ENCODE measurements at places on chromosomes 5 and 9.

DNA sequence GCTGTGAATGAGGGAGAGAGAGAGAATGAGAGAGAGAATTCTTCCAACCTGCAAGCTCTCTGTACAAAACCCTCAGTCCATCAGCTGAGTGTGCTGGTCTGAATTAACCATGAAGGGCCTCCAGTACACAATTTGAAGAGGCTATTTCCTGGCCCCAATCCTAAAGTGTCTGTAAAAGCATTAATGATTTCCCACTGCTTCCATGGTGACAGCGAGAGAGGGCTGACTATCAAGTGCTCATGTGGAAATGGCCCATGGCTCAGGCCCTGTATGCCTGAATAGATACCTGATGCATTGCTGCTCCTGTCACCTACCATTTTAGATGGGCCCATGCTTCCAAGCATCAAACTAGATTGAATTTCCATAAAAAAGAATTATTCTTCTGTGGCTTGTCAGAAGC lies 592.4 kb downstream of the KIF4B start:
- no peak for DNase-seq

DNA sequence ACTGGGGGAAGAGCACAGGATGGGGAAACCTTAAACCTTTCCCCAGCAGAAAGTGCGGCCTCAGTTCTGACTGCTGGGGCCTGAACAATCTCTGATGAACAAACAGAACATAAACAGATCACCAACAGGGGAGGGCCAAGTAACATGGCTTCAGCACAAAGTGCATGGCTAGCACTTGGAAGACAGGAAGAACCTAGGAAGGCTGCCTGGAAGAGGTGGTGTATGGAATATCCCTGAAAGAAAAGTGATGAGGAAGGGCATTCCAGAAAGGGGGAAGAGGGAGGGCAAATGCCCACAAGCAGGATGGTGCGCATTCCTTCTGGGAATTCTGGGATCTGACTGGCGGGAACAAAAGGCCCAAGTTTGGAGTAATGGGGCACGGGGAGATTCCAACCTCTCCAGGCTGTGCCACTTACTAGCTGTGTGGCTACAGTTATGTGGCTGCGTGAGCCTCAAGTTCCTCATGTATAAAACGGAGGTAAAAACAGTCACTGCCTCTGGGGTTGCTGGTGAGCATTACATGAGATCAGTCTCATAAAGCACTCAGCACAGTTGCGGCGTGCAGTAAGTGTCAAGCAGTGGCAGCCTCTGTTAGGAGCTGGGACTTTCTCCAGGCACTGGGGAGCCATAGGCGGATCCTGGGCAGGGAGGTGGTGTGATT lies 1.6 kb downstream of the PDGFRB start:
- DNase-seq: no peak

GRCh38 chr9:84778570-84778969 lies 109.0 kb downstream of the NTRK2 start:
- no peak for DNase-seq

- no peak for DNase-seq
Measured at GRCh38 chr9:107175041-107175440, 108.0 kb upstream of the RAD23B start.

- no peak for DNase-seq
Measured at GRCh38 chr5:141040771-141041426, 10.3 kb upstream of the PCDHB1 start.

- DNase-seq: no peak
Measured at GRCh38 chr9:81052846-81053245, 636.5 kb downstream of the TLE1 start.

- DNase-seq: no peak
Measured at GRCh38 chr5:156686796-156687195, 163.3 kb upstream of the PPP1R2B start.

- DNase-seq: no peak
Measured at GRCh38 chr9:83208065-83208850, 145.3 kb upstream of the RASEF start.

- DNase-seq: no peak
Measured at GRCh38 chr9:21777701-21778100, 24.7 kb upstream of the MTAP start.

DNA sequence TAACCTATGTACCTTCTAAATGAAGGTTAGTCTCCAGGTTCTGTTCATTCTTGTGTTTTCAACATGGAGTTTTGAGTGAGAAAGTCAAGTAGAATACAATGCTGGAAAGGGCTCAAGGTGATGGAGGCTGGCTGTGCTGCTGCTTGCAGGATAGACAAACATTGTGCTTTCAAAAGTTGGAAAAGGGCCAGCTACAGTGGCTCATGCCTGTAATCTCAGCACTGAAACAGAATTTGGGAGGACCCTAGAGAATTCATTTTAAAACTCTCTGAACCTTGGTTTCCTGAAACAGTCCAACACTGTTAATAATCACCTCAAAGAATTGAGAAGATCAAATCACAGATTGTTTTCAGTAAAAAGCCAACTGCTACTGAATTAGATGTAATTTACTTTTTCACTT lies 15.4 kb upstream of the IARS1 start:
- no peak for DNase-seq

GRCh38 chr5:179836225-179837019 lies 15.7 kb downstream of the SQSTM1 start:
- DNase-seq: no peak

DNA sequence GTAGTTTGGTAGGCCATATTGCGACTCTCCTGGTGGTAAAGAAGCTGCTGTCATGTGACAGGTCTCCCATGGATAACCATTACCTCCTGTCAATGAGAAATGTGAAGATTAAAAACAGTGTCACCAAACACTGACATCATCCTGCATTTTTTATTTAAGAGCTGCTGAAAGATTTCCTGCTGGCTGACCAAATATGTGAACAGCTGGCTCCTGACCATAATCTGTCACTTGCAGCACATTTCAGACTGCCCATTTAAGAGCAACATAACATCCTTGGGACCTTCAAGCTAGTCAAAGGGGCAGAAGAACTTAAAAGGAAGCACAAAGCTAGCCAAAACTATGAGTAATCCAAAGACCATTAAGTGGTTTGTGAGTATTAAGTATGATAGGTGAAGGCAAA lies 288.0 kb downstream of the IZUMO3 start:
- no peak for DNase-seq

DNA sequence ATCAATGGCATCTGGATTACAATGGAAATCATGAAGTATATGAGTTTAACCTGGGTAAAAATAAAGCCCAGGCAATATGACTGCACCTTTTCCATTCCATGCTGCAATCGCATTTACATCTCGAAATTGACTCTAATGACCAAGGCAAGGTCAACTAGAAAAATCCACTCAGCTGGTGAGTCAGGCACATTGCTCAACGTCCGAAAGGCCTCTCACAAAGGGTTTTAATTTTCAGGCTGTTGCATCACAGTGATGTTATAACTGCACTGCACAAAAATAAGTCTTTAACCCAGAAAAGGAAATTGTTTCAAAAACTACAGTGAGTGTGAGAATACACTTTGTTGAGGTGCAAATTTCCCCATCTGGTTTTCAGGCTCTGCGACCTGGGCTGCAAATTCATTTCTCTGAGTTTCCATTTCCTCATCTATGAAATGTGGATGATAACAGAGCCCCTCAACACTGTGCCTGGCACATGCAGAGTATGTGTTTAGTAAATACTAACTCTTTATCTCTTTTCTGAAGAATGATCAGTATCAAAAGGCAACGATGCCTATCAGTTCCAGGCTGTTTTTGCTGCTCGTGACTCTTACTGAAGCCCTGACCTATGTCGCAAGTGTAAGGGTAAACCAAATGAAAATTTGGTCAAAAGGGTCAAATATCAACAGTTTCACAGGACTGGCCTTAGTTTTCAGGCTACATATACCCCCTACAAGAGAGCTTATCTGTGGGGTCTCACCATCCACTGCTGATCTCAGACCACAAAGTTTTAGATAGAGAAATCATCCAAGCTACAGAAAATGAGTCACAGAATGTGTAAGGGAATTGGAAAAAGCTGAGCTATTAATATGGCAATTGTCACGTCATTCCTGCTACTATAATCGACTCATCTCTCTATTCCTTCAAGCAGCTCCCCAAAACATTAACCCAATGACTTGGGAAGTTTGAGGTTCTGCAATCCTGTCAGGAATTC lies 4.1 kb downstream of the NFIL3 start:
- no peak for DNase-seq

DNA sequence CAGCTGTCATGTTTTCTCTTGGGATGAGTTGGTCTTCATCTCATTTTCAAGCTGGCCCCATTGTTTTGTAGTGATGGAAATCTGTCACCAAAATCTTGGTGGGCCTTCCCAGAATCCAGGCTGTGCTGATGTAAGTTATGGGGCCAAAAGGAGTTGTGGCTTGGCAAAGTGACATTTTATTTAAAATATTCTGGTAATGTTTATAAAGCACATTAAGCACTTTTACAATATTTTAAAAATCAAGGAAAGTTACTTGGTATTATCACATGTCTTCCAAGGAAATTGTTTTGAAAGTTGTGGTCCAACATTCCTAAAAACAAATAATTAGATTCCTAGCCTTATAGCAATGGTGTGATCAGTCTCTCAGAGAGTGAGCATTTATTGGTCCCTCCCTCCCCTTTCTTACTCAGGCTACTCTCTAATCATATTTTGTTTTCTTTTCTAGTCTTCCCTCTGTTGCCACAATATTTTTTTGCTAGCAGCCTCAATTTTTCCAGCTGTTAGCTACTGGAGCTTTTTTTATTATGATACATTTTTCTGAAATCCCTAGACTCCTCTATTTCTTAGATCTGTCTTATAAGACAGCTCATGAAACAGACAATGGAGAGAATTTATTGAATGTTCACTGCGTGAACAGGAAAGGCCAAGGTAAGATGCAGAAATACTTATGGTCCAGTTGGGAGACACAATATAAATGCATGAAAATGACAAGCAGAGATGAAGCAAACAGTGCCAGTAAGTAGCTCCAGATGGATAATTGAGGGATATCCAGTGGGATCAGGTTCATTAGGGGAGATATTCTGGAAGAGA lies 408.1 kb upstream of the ZNF608 start:
- DNase-seq: peak; percentile 12

- DNase-seq: no peak
Measured at GRCh38 chr5:171575386-171575785, 155.9 kb downstream of the FGF18 start.

DNA sequence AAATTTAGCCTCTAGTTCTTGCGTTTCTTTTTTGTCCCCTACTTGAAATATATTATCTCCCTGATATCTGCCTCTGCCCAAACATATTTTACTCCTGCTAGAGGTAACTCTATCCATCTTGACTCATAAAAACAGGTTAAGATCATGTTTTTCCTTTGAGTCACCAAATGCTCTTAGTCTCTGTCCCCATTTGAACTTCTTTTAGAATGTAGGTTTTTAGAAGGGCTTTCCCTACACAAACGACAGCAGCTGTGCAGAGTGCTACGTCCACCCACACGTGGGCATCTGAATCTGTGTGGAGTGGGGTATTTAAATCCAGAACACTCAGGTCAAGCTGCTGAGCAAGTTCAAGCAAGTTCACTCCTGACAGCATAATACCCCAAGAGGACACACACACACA lies 2.2 kb downstream of the HSD17B3 start:
- DNase-seq: peak; percentile 22

GRCh38 chr5:120843390-120843980 lies 379.4 kb downstream of the PRR16 start:
- no peak for DNase-seq

DNA sequence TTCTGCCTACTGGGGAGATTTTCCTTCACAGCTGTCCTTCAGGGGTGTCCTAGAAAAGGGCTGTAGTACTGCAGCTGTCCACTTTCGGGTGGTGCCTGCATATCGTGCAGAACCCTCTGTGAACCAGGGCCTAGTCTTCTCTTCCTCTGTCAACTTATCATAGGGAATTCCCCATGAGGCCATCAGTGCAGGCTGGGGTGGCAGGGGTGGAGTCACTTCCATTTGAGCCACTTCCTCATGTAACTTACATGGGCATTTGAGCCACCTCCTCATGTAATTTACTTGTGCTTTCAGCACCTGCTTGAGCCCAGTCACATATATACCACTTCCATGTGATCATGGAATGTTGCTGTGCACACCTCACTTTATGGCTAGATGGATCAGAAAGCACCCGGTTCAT lies 742.0 kb upstream of the RGMB start:
- DNase-seq: no peak

- DNase-seq: no peak
Measured at GRCh38 chr9:133703591-133704399, 34.4 kb downstream of the SARDH start.

GRCh38 chr5:155137683-155138082 lies 124.1 kb downstream of the KIF4B start:
- no peak for DNase-seq

GRCh38 chr5:91211997-91212713 lies 171.0 kb downstream of the ARRDC3 start:
- DNase-seq: no peak

DNA sequence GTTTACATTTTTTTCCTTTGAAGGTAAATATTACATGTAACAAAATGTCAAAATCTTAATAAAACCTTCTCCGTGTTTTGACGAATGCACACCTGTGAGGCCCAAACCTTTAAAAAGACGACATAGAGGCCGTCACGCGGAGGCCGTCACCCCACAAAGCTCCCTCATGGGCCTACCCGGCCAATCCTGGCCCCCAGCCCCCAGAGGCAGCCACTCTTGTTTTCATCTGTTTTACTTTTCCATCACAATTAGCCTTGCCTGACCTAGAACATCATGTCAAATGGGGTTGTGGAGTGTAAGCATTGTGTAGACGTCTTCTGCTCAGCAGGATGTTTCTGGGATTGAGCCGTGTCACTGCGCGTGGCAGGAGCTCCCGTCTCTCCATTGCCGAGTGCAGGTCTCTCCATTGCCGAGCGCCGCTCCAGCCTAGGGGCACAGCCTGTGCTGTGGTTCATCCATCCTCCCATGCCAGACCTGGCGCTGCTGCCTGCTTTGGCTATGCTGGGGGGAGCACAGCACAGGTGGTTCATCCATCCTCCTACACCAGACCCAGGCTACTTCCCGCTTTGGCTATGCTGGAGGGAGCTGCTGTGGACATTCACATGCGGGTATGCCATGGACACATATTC lies 52.2 kb upstream of the IRX4 start:
- no peak for DNase-seq

DNA sequence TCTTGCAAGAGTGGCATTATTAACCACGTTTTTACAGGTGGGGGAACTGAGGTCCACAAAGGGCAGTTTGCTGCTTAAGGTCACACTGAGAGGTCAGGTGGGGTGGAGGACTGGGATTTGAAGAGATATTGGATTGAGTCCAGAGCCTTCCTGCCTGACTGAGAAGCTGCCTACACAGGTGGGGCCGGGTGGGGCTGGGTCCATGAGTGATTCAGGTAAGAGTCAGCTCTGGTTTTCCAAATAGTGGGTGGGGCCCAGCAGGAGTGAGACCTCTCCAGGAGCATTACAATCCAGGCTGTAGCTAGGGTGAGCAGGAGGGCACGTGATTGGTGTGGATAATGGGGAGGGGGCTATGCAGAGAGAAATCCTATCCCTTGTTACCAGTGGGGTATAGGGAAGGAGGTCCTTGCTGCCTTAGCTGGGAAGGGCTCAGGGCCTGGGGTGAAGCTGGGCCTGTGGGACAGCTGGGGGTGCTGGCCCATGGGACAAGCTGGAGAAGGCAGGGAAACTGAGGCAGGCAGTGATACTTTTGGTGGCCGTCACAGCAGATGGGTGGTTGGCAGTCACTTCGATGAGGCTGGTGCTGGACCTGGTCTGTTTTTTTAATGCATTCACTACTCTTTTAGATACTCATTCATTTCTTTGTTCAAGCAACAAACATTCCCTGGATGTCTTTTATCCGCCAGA lies 2.9 kb upstream of the PTGS1 start:
- DNase-seq: no peak
